ENCODE measurements at places on chromosomes 4 and X.

- no peak for DNase-seq
Observed at GRCh38 chr4:76747563-76747962, 150.4 kb downstream of the SOWAHB start.

DNA sequence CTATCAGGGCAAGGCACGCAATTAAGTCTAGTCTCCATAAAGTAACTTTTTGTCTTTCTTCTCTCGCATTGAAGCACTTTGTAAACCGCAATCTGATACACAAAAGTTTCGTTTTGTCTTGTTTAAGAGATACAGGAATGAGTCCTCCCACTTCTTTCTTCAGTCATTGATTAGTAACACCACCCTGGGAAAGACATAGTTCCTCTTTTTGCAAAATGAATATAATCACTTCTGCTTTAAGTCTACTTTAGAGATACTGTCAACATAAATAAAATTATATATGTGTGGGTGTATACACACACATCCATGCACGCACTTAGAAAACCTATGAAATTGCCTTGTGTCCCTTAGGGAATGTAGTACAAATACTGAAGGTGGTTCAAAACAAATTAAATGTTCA is 11.7 kb downstream of the COQ2 start:
- no peak for DNase-seq

GRCh38 chr4:106320235-106320634 is 3.9 kb downstream of the AIMP1 start:
- no peak for DNase-seq

- DNase-seq: no peak
Observed at GRCh38 chrX:78747489-78747888, at the start of gene LPAR4. Gene LPAR4 (plus strand): TSS chrX:78747720. CDS start chrX:78754870, 7,150 bp downstream.

- DNase-seq: no peak
Observed at GRCh38 chr4:105490523-105490922, 16.7 kb upstream of the PPA2 start.

DNA sequence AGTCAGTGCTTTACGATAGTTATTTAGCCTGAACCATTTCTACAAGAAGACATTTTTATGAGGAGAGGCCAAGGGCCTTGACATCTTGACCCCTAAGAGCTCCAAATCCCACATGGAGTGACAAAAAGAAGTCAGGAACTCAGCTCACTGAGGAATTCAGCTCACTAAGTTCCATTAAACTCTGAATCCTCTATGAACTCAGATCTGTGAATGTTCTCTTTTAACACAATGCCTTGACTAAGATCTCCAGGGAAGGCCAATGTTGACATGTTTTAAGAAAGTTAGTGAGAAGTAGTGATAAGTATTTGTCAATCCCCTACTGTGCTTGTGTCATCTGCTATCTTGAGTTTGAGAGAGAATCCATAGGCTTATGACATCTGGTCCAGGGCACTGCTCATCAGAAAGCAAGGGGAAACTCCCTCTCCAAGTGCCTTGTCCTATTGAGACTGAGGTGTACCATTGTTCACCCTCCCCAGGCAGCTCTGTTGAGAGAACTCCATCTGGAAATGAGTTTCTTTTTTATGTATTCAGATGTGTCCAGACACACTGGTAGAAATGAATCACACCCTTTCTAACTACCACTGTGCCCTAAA is 68.7 kb upstream of the PCDH19 start:
- no peak for DNase-seq

GRCh38 chr4:61752617-61753016 is 552.5 kb downstream of the ADGRL3 start:
- no peak for DNase-seq

DNA sequence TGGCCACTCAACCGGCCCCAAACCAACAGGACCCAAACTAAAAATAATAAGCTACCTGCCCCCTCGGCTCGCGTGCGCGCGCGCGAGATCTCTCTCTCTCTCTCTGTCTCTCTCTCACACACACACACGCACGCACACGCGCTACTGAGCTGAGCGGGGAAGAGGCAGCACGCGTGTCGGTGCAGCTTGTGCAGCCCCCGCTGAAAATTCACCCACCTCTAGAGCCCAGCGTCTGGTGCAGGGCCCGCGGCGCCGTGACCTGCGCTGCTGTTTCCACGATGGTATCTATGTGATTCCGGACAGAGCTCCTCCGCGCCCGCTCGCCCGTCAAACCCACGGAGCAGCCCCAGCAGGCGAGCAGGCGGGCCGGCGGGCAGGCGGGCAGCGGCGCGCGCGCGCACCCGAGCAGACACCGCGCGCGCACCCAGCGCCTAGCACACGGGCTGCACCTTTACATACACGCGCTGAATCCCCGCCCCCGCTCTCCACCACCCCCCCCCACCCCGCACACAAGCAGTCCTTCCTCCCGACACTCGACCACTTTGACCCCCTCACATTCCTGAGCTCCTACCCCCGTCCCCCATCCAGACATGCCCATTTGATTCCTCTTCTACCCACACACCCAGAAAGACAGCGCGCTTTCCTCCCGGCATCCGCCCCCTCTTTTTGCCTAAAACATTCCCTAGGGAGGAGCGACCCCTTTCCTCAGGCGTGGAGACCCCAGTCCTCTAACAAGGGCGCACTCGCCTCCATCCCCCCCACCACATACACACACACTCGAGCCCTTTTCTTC is 1.0 kb downstream of the SLITRK4 start:
- DNase-seq: no peak

GRCh38 chr4:98663226-98664006 is 5.0 kb upstream of the TSPAN5 start:
- DNase-seq: peak; percentile 54

- DNase-seq: no peak
Observed at GRCh38 chrX:19646282-19646681, 131.0 kb upstream of the MAP3K15 start.

DNA sequence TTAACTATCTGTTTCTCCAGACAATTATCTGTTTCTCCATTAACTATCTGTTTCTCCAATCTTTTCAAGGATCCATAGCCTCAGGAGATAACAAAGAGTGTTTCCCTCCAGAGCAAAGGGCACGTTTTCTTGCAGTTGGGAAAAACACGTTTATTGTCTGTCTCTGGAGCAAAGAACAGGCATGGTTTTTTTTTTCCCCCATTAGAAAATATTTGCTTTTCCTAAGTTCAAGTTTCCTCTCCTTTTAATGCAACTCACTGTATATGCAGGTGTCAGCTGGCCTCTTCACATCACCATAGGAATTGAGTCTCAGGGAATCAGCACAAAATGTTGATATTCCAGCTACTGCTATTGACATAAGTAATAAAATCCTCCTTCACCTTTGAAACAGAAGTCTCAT is 984.4 kb downstream of the RAB28 start:
- DNase-seq: no peak

GRCh38 chrX:69603566-69604194 is 12.2 kb upstream of the EDA start:
- DNase-seq: no peak

GRCh38 chr4:2860391-2861348 is 17.0 kb downstream of the ADD1 start:
- DNase-seq: no peak

DNA sequence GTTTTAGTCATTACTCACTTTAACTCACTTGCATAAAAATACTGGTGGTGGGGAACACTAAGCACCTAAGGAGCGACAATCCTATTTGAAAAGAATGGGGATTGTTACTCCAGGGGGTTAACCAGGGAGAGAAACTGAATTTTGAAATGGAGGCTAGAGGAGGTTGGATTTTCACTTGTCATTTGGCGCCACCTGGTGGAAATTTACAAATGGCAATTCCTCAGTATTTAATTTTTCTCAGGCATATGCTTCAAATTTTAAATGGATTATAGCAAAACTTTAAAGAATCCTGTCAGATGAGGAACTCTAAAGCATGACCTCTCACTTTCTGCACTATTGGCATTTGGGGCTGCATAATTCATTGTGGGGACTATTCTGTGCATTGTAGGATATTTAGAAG is 2.7 kb upstream of the GEMIN8 start:
- DNase-seq: no peak

GRCh38 chr4:72109959-72110497 is 78.2 kb downstream of the NPFFR2 start:
- DNase-seq: no peak

DNA sequence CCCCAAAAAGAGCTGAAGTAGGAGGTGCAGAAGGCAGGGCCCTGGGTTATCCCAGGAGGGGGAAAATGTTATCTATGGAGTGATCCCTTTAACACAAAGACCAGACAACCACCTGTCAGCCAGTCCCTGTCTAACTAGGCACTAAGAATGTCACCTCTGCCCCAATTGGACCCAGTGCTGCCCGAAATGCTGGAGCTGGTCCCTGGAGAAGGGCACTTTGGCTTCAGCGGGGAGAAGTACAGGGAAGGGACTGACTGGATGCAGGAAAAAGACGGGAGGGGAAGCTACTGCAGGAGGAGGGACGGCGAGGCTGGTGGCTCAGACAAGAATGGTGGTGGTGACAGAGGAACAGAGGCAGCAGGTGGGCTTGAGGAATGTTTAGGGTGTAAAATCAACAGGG is 17.3 kb downstream of the PHKA2 start:
- no peak for DNase-seq

GRCh38 chr4:156158747-156159146 is 205.1 kb upstream of the CTSO start:
- DNase-seq: no peak

GRCh38 chr4:134201216-134202161 is at the start of gene PABPC4L:
Gene PABPC4L (minus strand): TSS chr4:134201789. CDS start chr4:134201019, 770 bp downstream.
- no peak for DNase-seq

DNA sequence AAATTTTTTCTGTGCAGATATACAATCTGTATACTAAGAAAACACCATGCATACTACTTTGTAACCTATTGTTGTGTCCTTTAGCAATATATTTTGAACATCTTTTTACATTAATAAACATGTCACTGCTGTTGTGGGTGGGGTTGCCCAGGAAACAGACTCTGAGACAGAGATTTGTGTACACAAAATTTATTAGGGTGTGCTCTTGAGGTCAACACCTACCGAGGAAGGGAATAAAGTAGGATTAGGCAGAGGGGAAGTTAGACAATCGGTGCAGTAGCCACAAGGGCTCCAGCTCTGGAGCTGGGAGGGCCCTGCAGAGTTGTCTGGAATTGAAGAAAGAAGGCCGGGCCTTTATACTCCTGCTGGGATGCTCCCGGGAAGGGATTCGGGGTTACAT is 56.4 kb downstream of the CXorf58 start:
- DNase-seq: no peak

DNA sequence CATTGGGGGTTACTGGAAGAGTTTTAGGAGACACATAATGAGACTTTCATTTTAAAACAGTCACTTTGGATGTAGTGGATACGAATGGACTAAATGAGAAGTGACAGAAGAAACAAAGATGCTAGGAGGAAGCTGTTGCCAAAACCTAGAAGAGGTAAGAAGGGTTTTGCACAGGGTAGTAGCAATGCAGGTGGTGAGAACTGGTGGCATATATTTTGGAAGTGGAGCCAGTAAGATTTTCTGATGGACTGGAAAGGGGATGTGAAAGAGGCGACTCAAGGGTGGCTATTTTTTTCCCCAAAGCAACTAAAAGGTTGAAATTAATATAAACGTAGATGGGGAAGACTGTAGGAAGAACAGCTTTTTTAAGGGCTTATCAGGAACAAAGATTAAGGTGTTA is 462.0 kb downstream of the IL15 start:
- DNase-seq: no peak

- peak; percentile 0 for DNase-seq
Observed at GRCh38 chrX:121161501-121161933, 114.1 kb downstream of the GLUD2 start.

- DNase-seq: peak; percentile 6
Observed at GRCh38 chr4:170047771-170048354, 21.7 kb upstream of the MFAP3L start.

DNA sequence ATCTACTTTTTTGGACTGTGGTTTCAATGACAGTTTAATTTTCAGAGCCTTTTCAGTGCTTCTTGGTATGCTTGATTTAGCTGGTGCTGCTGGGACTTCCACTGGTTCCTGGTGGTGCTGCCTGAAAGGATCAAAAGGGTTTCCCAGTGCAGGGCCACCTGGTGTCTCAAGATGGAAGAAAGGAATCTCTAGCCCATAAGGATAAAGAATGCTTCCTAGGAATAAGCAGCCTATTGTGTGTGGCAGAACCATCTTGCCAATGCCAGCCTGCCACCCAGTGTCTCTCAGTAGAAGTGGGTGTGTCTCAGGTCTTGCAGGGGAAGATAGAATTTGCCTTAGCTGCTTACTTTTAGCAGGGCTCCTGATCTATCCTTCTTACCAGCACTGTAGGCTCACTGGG is 15.0 kb upstream of the RAI2 start:
- no peak for DNase-seq

- DNase-seq: no peak
Observed at GRCh38 chr4:94508806-94509205, 57.1 kb downstream of the PDLIM5 start.

DNA sequence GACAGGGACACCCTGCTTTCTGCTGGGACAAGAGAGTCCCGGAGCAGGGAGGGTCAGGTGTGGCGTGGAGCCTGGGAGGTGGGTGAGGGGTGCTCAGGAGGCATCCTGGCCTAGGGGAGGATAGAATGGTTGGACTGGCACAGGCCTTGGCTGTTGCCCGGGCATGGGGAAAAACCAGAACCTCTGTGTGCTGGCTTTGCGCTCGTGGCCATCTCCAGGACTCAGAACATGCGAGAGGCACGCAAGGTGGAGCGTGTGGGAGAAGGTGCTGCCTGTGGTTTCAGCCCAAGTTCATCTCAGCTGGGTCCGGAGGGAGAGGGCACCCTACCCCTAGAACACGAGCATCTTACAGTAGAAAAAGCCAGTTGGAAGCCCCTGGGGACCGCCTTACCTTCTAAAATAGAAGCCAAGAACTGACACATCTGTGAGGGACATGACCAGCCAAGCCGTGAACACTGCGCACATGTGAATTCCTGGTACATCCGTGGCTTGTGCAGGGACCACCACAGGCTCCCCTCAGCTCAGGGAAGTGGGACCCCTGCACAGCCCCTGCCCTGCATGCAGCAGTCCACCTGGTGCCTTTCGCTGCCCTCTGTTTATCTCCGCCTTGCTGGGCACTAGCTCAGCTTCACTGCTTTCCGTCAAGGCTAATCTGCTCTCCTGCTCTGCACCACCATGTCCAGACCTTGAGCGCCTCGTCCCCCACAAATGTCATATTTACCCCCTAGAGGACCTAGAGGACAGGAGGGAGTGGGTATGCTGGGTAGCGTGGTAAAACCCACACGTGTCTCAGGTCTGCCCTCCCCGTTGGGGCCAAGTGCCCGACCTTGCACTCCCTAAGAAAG is 13.5 kb downstream of the MSANTD1 start:
- no peak for DNase-seq

GRCh38 chr4:15714141-15714540 is 11.3 kb downstream of the BST1 start:
- DNase-seq: no peak

- DNase-seq: no peak
Observed at GRCh38 chr4:98566361-98567008, 91.9 kb downstream of the TSPAN5 start.

- no peak for DNase-seq
Observed at GRCh38 chr4:112852601-112853000, 196.9 kb upstream of the ANK2 start.

Data from activated T-cell treated with anti-CD3 and anti-CD28 coated beads for 48 hours (primary cell).